ENCODE measurements at places on chromosomes 11 and 22. TPM values are rescaled to one million over a fixed set of nuclear protein-coding genes. Genes with fewer than 3 reads are reported as not detected.

DNA sequence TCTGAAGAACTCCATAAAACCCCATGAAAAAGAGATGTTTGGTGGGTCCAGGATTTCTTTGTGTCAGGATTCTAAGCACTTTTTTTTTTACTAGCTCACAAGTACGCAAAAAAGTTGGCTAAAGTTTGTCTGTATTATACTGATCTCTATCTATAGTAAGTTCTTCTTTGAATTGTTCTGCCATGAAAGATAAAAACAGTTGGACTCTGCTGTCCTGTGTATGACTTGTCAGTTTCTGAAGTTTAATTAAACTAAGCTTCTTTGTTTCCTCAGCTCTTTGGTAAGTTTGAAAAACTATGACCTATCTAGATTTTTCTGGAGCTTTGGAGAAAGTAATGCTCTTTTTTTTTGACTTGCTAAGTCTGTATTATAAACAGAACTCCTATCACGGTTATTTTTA is 812.2 kb upstream of the LUZP2 start:
- no peak for DNase-seq

- no peak for DNase-seq
Observed at GRCh38 chr11:1406571-1407485, 17.1 kb downstream of the BRSK2 start.

DNA sequence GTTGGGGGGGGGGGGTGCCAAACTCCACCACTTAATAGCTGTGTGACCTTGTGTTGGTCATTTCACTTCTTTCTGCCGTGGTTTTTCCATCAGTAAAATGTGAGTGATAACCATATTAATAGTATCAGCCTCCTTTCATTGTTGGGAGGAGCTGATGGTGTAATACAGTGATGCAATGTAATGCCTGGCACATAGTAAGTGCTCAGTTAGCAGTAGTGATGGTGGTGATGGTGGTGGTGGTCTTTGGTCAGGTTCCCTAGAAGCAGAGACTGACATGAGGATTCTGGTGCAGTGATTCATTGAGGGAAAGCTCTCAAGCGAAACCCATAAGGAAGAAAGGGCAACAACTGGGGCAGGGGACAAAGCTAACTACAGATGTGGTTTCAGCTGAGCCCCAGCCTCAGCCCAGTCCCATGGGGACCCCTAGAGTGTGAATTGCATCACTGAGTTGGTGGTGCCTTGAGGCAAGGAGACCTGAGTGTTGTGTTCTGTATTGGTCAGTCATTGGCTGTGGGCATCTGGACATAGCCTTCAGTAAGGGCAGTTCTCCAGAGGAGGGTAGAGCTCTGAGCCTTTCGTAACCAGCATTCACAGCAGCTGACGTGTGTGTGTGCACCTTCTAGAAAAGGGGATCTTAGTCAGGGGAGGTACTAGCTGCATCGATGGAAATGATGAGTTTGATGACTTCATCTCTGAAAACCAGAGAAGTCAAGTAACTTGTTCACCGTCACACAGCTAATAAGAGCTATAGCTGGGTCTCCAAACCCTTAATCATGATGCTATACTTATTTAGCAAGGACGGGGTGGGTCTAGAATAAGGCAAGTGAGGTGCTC is 93.6 kb upstream of the CRYBB3 start:
- DNase-seq: no peak

DNA sequence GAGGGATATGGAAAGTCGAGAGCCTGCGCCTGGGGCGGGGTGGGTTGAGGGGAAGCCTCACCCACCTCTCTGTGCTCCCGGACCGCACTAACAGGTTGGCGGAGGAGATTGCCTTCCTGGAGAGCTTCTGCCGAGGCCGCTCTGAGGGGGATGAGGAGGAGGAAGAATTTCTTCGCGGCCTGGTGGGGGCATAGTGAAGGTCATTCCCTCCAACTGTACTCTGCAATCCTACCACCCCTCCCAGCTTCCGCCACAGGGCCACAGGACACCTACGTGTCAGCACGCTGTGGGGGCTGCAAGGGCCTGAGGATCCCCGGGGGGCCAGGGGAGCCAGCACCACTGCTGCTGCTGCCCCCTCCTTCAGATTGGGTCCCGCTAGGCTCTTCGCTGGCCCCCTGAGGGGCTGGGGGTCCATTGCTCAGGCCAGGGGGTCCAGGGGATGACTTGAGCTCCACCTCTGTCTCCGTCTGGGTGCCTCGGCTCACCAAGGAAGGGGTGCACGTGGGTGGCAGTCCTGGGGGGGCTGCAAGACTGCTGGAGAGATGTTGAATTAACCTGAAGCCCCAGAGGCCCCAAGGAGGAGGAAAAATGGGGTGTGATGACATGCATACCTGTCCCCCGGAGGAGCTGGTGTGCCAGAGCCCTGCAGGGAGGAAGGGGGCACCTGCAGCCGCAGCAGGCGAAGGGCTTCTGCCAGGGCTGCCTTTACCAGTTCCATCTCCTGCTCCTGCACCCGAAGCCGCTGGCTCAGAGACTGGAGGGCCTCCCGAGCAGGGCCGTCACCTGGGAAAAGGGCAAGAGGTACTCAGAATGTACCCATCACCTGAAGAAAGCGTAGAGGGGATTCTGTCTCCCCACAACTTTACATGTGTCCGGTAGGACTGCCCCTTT is 1.5 kb downstream of the EML3 start:
- no peak for DNase-seq

MPPED2 gene
- not detected for total RNA-seq

MS4A4E gene
- not detected for total RNA-seq

GLB1L2 gene
- total RNA-seq: 10.4 TPM

GRCh38 chr11:1912289-1912878 is 7.1 kb upstream of the TNNT3 start:
- DNase-seq: no peak

GRCh38 chr11:114025329-114025907 is 34.1 kb upstream of the ZBTB16 start:
- no peak for DNase-seq

EMID1 gene
- 1.1 TPM for total RNA-seq

DNA sequence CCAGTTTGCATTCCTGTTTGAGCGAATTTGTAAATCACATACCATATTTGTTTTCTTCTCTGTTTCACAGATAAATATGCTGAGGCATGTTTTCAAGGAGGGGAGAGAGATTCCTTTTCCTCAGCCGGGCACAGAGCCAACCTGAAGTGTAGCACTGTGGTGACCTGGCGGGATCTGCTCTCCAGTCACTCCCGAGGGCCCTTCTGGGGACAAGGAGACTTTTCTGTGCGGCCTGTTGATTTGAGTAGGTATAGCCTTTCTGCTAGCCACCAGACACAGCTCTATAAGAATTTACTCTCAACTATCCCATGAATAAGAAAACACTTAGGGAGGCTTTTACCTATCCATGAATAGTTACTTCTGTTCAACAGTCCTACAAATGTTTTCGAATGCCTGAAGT is 63.5 kb upstream of the FDX1 start:
- no peak for DNase-seq

- DNase-seq: no peak
Observed at GRCh38 chr22:50011447-50012210, 936 bp downstream of the IL17REL start.

GRCh38 chr11:9269492-9270013 is 4.4 kb upstream of the DENND5A start:
- no peak for DNase-seq

DNA sequence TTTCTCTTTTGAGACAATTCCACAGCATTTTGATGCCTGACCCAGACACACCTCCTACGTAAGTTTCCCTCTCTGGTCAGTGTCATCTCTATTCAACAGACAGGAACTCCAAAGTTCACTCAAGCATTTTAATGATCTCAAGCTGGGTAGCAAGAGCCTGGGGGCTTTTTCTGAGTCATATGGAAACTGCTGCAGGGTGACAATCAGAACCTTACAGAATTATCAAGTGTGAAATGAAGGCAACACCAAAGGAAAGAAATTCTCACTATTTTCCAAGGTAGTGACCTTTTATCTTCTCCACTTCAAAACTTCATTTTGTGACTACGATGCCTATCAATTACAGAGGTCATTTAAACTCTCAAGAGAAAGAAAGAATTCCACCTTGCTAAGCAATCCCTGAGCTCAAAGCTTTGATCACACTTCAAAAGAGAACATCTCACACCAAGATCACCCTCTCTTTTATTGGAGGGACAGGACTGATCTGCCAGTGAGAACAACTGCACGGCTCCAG is 229.0 kb upstream of the ZC3H12C start:
- DNase-seq: no peak

DNA sequence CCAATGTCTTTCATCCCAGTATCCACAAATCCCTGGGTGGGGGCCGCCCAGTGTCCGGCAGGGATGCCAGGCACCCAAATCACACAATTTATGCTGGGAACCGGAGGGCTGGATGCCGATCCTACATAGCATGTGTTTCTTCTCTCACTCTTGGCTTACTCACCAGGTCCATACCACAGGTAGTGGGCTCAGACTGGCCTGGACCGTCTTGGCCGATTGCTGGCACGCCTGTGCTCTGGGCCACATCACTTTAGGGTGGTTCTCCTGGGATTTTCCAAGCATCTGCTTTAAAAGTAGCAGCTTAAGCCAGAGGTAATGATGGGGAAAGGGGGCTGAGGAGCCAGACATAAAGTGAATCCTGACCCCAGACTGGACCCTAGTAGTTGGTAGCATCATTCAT is 22.6 kb upstream of the ALDH3B2 start:
- DNase-seq: no peak

DNA sequence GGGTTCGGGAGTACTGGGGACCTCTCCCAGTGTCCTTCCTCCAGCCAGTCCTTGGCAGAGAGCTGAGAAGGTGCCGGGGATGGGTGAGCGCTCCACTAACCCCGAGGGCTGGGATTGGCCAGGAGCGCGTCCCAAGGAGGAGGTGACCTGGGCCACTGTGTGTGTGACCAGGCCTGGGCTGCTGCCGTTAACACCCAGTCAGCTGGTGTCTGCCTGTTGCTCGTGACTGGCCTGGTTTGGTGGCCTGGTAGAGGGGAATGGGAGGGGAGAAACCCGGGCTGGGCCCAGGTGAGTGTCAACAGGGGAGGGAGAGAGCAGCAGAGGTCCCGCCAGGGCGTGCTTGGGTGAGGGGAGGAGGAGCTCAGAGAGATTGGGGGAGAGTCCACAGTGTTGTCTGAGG is 29.9 kb upstream of the GRAMD4 start:
- DNase-seq: no peak

- DNase-seq: no peak
Observed at GRCh38 chr11:64396079-64396591, 37.2 kb downstream of the RPS6KA4 start.

DEFB131B gene
- total RNA-seq: not detected

DNA sequence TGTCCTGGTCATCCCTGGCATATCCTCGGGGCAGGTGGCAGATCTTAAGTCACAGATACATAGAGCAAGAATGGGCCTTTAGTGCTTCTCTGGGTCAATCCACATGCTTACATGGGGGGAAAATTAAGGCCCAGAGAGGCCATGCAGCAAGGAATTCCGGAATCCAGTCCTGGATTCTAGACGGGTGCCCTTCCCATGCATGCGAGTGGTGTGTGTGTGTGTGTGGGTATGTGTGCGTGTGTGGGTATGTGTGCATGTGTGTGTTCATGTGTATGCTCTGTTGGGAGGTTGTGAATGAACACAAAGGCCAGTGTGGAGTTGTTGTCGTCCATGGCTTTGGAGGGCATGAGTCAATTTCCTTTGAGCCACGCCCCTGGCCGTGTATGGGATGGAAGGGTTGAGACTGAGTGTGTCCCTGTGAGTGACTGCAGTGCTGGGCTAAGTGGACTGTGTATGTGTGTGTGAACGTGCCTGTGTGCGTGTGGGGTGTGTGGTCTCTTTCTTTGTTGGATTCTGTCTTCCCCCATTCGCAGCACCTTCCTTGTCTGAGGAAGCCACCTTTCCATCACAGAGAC is 33.4 kb upstream of the EIF3D start:
- DNase-seq: no peak

- no peak for DNase-seq
Observed at GRCh38 chr22:33296941-33297340, 238.8 kb upstream of the SYN3 start.

DNA sequence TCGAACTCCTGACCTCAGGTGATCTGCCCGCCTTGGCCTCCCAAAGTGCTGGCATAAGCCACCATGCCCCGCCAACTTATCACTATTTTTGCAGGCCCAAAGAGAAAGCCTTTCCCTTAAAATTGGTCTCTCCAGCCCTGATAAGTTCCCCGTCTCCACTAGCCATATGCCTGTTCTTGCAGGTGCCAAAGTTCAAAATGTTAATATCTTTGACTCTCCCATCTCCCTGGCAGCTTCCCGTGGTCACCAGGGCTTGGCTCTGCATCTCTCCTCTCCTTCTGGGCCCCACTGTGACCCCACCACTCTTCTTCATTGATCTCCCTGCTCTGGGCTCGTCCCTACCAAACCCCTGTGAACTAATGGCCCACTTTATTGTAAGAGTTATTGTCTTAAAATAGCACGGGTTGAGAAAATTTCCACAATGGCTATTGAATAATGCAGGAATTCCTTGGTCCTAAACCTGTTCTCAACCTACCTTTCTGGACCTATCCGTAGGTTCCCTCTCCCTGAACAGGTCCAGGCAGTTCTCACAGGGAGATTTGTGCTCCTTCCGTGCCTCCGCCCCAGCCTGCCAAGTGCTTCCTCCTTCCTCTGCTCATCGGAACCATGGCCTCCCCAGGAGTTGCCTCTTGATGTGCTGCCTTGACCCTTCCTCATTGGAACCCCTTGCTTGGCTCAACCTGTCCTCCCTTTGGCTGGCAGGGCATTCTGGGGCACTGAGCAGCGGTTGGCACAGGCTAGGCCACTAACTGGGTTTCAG is 147.5 kb downstream of the DSCAML1 start:
- no peak for DNase-seq

KCNQ1OT1 gene
- total RNA-seq: 1.3 TPM

PKDREJ gene
- not detected for total RNA-seq

NCR3LG1 gene
- total RNA-seq: 8.6 TPM

FIBIN gene
- not detected for total RNA-seq

DNA sequence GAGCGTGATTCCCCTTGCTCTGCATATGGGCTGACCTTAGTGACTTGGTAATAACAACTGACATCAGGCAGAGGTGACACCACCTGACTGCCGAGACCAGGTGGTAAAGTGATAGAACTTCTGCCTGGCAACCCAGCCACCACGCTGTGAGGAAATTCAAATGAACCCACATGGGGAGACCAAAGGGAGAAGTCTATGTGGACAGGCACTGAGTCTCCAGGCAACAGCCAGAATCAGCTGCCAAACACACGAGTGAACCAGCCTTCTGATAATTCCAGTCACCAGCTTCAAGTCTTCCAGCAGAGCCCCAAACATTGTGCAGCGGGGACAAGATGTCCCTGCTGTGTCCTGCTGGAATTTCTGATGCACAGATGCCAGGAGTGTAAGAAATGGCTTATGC is 29.7 kb downstream of the SPATA19 start:
- DNase-seq: no peak

RFPL1 gene
- total RNA-seq: not detected

- DNase-seq: no peak
Observed at GRCh38 chr11:129077191-129077590, 114.9 kb downstream of the ARHGAP32 start.
